ENCODE measurements at places on chromosomes 5 and 9. TPM values are rescaled to one million over a fixed set of nuclear protein-coding genes. Genes with fewer than 3 reads are reported as not detected.

Gene CNTNAP3B
- 2.3 TPM for total RNA-seq

Gene FOXD4
- 0.65 TPM for total RNA-seq

Gene RAD23B
- 135 TPM for total RNA-seq

Gene PRUNE2
- 9.3 TPM for total RNA-seq

Gene BARX1
- total RNA-seq, result not detected

Gene MOB3B
- not detected for total RNA-seq

DNA sequence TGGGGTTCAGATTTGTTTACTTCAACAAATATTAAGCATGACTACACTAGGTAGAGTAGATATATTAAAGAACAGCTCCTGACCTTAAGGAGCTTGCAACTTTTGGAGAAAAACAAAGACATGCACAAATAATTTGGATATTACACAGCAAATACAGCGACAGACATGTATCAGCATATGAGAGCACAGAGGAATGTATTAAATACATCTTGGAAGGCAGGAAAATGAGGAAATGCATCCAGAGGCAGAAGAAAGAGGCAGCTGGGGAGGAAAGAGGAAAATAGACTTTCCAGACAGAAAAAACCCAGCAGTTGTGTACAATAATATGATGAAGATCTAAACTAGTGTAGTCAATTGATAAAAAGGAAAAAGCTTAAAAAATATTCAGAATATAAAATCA lies 392.2 kb downstream of the PDE4D start:
- no peak for DNase-seq

DNA sequence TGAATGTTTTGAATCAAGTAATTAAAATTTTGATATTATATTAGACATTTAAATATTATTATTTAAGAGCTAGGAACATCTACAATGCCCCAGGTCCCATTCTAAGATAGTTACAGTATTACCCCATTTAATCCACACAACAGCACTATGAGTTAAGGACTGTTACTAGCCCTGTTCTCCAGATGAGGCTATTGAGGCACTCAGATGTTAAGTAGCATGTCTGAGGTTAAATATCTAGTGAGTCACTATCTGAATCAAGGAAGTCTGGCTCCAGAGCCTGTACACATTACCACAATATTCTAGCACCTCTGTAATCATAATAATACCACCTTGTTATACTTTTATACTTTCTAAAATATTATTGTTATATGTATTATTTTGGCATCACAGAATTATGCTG lies 304.6 kb downstream of the PDE4D start:
- peak; percentile 29 for DNase-seq

GRCh38 chr5:86824637-86825036 lies 206.9 kb downstream of the COX7C start:
- no peak for DNase-seq

GRCh38 chr5:60830581-60831127 lies 13.4 kb downstream of the ELOVL7 start:
- no peak for DNase-seq

DNA sequence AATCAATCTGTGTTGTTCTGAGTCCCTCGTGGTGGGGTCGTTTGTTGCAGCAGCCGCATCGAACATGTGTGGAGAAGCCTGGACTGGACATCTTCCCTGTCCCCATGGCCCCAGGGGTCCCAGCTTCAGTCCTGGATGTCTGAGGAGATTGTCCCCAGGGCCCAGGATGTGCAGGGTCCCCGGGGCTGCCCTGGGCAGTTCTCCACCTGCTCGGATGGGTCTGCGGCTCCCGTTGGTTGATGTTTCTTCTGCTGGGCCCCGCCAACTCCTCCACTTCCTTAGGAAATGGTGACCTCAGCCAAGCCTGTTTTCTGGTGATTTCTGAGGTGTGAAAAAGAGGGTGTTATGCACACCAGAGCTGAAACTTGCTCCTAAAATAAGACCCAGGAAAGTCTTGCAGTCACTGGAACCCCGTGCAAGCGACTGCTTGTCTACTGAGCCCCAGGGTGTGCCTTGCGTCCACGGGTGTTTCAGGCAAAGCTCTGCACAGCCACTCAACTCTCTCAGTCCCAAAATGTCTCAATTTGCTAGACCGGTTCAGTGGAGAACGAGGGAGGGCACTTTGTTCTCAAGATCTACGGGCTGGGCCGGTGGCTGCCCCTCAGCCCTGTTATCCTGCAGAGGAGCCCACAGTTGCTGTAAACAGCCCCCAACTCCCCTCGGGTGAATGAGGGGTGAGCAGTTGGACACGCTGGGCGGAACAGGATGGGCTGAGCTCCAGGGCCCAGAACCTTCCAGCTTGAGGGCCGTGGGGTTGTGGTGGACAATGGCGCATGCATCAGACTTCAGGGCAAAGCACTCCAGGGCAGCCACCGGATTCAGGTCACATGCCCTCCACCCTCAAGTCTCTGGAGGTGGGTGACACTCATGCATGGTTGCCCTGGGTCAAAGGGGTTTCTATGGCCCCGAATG lies 66.7 kb upstream of the OLFM1 start:
- DNase-seq, result no peak

DNA sequence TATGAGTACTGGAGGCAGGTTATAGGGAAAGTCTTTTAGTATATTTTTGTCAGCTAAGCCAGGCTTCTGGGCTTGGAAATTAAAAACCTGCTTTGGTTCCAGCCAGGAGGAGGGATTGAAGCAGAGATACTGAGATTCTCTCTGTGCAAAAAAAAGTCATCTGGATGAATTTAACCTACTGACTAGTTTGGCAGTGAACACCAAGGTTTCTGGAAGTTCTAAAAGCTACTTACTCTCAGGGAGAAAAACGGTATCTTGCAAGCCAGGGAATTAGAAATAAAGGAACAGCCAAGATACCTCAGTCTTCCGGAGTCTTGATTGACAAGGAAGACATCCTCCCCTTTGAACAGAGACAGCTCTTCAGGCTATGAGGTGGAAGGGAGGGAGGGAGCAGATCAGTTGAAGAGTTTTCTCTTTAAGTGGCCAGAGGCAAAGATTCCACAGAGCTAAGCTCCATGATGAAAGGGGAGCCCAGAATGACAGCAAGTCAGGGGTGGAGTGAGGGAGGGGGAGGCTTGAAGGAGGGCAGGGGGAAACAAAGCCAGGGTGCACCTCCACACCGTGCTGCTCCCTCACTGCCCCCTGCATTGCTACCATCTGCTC lies 8.3 kb upstream of the ZBTB34 start:
- DNase-seq, result no peak

DNA sequence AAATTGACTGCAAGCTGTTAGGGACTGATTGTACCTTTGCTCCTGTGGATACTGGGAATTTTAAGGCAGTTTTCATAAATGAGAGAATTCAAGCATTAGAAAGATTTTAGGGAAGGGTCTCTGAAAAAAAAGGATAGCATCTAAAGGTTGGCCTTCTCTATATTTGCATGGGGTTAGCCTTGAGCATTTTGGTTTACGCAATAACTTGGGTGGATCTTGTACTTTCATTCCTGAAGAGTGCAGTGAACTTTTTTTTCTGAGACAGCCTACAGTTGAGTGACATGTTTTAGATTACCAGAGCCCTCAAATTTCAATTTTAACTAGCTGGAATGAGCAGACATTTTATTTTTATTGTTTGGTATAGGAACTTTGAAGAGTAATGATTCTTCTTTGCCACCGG lies 91.6 kb upstream of the NR3C1 start:
- DNase-seq, result no peak

- DNase-seq, result no peak
These were observed 39.3 kb upstream of the KCNIP1 start for GRCh38 chr5:170464280-170465127.
